HT1080 (cell line): ENCODE measurements at places on chromosomes 1 and 21.

DNA sequence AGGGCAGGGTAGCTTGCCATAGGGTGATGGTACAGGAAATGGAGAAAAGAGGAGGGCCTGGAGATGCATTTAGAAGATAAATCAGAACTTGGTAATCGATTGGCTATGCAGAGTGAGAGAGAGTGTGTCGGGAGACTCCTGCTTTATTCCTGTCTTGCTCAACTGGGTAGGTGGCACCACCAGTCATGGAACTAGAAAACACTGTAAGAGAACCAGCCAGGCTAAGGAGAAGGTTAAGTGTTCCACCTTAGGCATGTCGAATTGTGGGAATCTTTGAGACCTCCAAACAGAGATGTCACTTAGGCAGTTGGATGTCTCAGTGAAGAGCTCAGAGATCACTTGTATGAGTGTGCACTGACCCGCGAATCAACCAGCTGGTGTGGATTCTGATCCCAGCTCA lies 28.7 kb upstream of the RD3 start:
- no peak for DNase-seq

DNA sequence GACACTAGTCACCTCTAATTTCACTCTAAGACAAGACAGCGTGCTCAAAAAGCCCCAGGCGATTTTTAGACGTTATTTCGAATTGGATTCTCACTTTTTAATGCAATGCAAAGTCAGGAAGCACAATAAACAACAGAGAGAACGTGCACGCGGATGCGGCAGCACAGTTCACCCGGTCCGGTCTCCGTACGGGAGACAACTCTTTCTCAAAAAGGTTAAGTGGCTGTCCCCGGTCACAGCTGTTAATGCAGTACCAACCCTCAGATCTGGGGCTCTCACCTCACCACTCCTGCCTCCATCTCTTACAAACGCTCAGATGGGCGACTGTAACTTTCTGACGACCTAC lies 1.2 kb downstream of the HP1BP3 start:
- DNase-seq = no peak

GRCh38 chr1:215566556-215567490 lies at the start of gene KCTD3:
Gene KCTD3 (plus strand): TSS chr1:215567304. CDS start chr1:215567686, 382 bp downstream.
- peak; percentile 87 for DNase-seq

DNA sequence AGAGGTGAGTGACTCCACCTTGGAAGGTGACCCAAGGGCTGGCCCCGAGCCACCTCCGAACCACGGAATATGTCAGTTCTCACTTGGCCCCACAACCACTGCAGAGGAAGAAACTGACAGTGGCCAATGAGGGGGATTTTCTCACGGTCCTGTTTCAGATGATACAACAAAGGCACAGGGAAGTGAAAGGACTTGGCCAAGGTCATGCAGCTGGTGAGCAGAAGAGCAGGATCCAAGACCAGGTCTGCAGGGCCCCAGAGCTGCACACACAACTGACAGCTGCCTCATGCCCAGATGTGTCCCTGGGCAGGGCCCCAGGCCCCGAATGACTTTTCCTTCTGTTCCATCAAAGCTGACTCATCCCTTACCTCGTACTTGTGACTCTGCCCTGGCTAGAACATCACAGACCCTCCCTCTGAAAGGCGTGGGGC lies 25.8 kb upstream of the EVA1B start:
- peak; percentile 85 for DNase-seq

DNA sequence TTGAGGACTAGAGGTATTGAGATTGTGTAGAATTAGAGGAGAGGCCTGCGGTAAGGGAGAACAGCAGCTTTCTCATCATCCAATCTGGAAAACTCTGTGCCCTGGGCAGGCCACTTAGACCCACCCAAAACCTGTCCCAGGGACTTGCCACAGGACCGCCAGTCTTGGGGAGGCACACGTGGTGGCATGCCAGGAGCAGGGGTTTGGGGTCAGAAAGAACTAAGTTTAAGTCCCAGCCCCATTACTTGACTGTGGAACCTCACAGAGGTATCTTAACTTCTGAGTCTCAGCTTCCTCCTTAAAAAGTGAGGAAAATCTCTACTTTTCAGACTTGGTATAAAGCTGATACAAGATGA lies 356.6 kb downstream of the HHAT start:
- DNase-seq = no peak

DNA sequence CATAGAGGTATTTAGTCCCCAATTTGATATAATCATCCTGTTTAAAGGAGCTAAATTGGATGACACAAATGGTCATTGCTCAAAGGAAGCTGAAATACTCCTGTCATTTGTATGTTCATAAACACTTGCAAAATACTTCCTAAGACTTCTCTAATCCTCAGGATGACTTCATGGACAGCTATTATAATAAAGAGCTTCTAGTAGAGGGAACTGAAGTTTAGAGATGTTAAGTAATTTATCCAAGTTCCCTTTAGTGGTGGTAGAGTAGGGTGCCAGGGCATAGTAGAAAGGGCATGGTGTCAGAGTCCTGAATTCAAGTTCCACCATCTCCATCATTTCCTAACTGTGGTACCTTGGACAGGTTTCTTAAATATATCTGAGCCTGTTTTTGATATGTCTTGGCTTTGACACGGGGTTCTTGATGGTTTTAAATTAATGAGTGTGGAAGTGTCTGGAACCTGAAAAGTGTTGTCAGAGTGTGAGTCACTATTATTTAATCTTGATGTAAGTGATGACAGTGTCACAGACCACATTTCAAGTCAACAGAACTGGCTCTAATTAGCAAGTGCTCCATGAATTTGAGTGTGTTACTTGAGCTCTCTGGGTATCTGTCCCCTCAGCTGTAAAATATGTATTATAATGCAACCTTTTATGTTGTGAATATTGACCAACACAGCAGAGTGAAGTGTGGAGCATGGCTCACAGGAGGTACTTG lies 12.1 kb upstream of the GBP6 start:
- no peak for DNase-seq

GRCh38 chr1:189859385-189859977 lies 618.2 kb downstream of the BRINP3 start:
- peak; percentile 44 for DNase-seq

DNA sequence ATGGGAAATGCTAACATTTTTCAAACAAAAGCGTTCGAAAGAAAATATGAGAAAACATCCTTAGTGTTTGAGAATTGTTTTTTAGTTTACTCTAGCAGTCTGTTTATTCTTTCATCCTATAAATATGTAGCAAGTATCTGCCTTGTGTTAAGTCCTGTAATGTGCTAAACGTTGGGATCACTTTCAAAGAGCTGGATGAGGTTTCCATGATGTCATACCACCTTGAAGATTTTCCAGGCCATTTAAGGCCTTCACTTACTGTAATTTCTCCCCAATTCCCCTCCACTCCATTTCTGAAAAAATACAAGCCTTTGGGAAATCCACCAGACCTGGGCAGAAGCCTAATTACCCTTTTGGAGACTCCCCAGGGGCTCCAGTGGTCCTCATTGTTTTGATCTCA lies 24.2 kb upstream of the CTBS start:
- no peak for DNase-seq

- DNase-seq = no peak
Observed at GRCh38 chr1:17540255-17541001, 930 bp downstream of the ARHGEF10L start.

DNA sequence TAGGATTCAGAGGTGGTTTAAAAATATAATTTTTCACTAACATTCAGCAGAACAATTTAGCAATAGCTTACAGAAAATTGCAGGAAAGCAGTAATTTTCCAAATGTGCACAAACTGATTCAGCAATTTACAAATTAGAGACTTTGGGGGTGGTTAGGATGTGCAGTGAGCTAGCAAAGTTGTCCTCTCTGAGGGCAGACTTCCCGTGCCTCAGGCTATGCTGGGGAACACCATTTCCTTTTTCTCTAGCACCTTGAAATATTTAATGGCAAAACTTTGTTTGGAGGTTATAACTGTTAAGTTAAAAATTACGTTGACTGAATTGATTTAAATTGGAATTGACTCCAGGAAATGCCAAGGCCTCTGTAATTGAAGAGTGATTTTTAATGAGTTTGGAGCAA lies 258.9 kb downstream of the PTBP2 start:
- no peak for DNase-seq

- DNase-seq = no peak
Observed at GRCh38 chr1:66528580-66528979, 5.4 kb upstream of the SGIP1 start.

GRCh38 chr21:39867198-39867650 lies at the start of gene PCP4:
Gene PCP4 (plus strand): TSS chr21:39867438. CDS start chr21:39867502, 64 bp downstream.
- DNase-seq = peak; percentile 21

DNA sequence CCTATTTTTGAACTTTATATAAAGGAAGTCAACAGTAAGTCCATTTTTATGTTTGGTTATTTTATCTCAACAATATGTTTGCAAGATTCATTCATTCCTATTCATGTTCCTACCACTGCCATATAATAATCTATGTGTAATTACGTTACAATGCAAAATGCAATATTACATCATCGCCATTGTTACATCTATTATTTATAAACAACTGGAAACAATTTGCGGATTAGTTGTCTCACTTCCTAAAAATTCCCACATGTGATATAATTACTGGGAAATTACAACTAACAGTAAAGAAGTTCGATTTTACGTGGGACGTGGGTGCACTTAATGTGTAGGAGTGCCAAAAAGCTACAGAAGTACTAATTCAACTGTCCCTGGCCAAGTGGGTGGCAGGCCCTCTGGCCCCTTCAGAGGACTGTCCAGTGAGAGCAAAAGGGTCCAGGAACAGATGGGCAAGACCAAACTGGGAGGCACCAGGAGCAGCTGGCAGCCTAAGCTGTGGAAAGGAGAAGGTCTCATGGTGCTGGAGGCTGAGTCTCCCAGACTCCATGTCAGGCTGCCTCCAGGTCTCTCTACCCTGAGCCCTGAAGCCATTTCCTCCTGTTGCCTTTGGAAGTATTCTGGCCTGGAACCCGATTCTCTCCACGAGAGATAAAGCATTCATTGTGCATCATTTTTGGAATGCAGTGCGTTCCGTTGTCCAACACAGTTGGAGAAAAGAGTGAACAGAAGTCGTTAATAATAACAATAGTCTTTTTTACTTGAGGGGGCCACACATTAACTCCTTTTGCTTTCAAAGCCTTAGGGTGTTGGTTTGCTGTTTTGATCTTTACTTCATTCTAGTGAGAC lies 42.9 kb downstream of the TNNT2 start:
- no peak for DNase-seq

DNA sequence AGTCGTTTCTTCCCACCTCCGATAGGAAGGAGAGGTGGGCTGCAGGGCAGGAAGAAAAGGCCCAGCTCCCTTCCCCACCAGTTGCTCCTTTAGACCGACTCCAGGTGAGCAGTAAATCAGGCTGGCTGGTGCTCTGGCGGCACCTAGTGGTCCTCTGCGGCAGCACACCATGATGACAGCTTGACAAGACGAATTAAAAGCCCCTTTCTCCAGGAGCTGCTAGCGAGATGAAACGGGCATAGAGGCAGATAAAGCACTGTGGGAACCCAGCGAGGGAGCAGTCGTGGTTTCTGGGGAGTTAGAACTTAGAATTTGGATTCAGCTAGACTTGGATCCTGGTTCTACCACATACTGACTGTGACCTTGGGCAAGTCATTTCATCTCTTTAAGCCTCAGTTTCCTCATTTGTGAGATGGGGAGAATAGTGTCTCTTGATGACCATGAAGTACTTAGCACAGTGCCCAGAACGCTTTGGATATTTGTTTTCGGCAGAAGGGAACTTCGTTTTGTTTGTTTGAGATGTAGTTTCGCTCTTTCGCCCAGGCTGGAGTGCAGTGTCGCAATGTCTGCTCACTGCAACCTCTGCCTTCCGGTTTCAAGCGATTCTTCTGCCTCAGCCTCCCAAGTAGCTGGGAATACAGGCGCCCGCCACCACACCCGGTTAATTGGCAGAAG lies 21.8 kb upstream of the COL9A2 start:
- peak; percentile 76 for DNase-seq

- DNase-seq = no peak
Observed at GRCh38 chr1:32503153-32503552, 36.1 kb upstream of the ZBTB8A start.
